Epithelial cell of prostate (primary cell): ENCODE measurements at places on chromosomes 16 and 17.

- no peak for DNase-seq
These were observed 34.7 kb downstream of the CCDC57 start for GRCh38 chr17:82177761-82178498.

DNA sequence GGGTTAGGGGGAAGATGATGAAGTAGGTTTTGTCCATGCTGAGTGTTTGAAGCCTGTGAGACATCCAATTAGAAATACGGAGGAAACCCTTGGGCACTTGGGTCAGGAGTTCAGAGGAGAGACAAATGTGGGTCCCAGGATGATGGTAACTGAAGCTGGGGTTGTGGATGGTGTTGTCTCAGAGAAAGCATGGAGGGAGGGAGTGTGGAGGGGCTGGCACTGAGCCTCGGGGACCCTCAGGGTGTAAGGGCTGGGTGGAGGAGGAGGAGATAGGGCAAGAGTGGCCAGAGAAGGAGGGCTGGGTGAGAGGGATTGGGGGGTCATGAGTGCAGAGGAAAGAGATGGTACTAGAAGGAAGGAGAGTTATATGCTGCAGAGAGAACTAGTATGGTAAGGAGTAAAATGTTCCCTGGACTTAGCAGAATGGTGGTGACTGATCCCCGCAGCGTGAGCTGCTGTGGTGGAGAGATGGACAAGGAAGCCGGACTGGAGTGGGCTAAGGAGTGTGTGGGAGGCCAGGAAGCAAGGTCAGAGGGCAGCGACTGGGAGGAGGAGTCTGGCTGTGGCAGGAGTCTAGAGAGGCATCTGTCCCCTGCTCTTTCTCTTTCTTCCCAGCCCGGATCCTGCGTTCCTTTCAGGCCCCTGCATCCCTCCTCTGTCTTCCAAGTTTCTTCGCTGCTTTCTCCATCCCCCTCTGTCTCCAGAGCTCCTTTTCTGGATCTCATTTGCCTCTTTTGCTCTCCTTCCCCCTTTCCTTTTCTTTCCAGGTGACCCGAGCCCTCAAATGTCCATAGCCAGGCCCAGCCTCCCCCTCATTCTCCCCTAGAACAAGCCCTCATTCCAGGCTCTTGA lies 3.9 kb upstream of the COL1A1 start:
- no peak for DNase-seq

DNA sequence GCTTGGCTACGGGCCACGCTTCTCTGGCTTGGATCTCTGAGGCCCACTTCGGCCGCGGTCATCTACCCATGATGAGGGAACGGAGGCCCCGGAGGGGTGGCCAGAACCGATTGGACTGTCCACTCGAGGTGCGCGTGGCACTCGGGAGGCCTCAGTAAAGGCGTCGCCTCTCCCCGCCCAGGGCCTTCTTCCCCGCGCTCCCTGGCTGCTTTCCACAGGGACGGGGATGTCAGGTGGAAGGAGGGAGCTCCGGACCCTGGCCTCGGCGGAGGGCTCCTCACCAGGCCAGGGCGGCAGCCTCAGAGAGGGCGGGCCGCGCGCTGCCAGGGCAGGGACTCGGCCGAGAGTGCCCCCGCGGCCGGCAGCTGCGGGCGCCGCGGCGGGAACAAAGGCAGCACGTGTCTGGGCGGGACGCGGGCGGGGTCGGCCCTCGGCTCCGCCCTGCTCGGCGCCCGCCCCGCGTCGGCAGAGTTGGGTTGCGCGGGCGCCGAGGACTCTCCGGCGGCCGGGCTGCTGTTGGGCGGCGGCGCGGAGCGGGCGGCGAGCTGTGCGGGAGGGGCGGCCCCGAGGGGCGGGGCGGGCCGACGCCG lies 587 bp upstream of the CDK5R1 start:
- DNase-seq, result no peak

- no peak for DNase-seq
These were observed 29.8 kb upstream of the CIBAR2 start for GRCh38 chr16:85142129-85142513.

DNA sequence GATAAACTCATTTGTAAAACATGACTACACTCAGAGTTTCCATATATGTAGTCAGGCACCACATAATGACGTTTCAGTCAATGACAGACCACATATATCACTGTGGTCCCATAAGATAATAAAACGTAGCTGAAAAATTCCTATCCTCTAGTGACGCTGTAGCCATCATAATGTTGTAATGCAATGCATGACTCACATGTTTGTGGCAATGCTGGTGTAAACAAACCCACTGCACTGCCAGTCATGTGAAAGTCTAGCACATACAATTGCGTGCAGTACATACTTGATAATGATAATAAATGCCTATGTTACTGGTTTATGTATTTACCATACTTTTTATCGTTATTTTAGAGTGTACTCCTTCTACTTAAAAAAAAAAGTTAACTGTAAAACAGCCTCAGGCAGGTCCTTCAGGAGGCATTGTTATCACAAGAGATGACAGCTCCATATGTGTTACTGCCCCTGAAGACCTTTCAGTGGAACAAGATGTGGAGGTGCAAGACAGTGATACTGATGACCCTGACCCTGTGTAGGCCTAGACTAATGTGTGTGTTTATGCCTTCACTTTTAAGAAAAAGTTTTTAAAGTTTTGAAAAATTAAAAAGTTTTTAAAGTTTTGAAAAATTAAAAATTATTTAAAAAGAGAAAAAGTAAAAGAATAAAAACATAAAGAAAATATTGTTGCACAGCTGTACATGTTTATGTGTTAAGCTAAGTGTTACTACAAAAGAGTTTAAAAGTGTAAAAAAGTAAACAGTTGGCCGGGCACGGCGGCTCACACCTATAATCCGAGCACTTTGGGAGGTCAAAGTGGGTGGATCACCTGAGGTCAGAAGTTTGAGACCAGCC lies 9.0 kb downstream of the STAT5B start:
- no peak for DNase-seq

GRCh38 chr16:83972256-83973008 lies 4.4 kb downstream of the NECAB2 start:
- DNase-seq, result no peak

DNA sequence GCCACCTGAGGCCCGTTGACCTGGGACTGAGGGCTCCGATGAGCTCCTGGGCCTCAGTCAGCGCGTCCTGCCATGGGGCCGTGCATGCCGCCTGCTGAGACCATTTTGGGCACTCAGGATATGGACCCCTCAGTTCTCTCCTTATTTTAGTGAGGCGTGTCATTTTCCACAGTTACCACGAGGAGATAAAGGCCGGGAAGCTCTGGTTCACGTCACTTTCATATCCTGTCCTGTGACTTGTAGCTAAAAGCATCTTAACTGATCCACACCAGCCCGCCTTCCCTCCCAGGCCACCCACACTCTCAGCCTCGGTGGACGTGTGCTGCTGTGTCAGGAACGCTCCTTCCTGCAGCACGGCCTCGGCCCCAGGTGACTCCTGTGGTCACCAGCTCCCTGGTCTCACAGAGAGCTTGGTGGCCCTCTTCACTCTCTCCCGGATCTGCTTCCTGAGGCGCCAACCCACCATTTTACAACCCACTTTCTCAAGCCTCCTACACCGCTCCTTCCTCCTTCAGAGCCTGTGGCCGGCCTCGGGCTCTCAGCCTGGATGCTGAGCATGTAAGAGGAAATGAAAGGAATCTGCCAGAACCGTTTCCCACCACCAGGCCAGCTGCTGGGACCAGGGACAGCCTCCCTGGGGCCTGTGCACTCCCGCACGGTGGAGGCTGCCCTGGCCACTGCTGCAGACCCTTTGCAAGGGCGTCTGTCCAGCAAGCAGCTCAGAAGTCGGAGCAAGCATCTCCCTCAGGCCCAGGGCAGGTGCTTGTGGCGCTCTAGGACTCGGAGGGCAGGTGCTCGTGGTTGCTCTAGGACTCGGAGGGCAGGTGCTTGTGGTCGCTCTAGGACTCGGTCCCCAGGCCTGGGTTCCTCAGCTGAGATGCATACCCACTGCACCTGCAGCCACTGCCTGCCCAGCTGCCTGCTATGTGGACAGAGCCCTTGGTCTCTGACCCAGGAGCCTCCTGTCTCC lies 23.9 kb upstream of the FASN start:
- DNase-seq, result no peak

DNA sequence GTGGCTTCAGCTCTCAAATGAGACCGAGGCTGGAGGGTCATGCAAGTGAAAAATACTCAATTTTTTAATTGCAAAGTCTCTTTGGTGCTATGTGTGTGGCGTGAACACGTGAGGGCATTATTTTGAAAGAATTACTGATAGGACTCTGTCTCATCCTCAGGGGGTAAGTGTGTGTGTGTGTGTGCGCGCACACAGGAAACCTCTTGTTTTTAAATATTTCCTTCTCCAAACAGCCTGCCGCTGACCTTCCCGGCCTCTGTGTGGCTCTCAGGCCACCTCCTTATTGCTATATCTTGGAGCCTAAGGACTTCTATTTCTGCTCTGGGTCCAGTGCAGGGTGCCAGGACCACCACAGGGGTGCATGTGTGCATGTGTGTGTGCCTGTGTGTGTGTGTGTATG lies 99.7 kb downstream of the CMIP start:
- DNase-seq, result no peak

- no peak for DNase-seq
These were observed 775.6 kb upstream of the EEF2KMT start for GRCh38 chr16:5873221-5873620.

- DNase-seq, result no peak
These were observed 23.6 kb upstream of the TOX3 start for GRCh38 chr16:52570495-52571091.

GRCh38 chr17:81044428-81044763 lies 9.4 kb downstream of the BAIAP2 start:
- no peak for DNase-seq

DNA sequence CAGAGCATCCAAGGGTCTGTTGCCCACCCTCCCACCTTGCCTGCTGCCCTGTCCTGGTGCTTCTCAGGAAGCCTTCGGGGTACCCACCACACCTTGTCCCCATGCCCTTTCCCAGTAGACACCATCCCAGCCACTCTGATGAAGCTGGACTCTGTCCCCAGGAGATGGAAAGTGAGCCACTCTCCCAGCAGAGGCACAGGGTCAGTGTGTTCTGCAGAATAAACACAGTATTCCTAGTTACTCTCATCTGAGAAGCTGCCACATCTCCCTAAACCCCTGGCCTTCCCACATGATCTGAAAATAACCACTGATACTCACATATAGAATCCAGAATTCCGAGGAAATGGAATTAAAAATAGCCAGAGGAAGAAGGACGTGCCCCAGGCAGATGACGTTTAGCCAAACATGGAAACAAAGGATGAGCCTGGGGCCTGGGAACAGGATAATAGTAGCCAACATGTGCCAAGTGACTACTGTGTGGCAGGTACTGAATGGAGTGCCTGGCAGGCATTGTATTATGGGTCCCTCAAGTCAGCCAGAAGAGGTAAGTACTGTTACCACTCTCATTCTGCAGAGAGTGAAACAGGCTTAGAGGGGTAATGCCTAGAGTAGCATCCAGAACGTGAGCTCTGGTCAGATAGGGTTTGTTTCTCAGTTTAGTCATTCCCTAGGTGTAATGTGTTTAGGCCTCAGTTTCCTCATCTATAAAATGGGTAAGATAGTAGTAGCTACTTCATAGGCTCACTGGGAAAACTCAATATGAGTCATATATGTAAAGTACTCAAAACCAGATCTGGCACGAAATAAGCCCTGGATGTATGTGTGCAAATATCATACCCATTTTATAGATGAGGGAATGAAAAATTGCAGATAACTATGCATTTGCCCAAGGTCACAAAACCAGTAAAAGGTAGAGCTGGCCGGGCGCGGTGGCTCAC lies 20.8 kb upstream of the PEMT start:
- no peak for DNase-seq

- no peak for DNase-seq
These were observed 729 bp downstream of the DDX28 start for GRCh38 chr16:68022278-68022727.

- DNase-seq, result no peak
These were observed 197.2 kb downstream of the RBFOX3 start for GRCh38 chr17:79413611-79414010.

- no peak for DNase-seq
These were observed at the start of gene SIRT7 for GRCh38 chr17:81917565-81918332. Gene SIRT7 (minus strand): TSS chr17:81918176. CDS start chr17:81918131, 45 bp downstream.

DNA sequence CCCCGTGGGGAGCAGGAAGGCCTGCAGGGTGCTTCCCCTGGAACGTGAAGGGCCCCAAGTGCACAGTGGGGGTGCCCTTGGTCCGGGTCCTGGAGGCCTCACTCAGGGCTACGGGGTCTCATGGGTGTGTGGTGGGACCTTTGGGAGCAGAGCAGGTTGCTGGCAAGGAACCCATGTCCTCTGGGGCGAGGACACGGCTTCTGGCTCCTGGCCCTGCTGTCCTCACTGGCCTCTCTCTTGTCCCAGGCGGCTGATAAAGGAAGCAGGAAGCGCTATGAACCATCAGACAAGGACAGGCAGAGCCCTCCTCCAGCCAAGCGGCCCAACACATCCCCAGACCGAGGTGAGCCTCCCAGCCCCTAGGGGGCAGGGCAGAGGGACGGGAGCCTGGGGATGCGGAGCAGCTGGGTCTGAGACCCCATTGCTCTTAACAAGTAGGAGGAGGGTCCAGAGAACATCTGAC lies 9.8 kb upstream of the IL17C start:
- no peak for DNase-seq

DNA sequence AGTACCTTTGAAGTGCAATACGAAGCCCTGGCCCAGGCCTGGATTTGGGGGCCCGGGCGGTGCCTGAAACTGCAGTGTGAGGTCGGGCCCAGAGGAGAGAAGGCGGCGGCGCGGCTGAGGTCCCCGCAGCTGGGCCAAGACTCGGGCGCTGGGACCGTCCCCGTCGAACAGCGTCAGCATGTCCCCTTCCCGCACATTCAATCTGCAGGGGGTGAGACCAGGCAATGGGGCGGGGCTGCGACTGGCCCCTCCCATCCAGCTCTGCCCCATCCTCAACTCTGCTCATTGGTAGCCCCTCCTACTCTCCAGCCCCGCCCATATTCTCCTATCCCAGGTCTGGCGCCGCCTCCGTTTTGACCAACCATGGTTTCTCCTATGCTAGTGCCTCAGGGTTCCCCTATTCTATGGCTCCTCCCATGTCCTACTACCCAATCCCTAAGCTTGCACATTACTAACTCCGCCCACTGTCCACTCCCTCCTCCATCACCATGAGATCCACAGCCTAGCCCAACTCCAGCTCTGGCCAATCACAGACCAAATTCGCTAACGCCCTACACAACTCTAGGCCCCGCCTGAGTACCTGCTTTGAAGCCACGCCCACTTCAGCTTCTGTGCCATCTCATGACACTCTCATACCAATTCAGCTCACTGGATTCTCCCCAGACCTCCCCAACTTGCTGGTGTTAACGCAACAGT lies 14.4 kb upstream of the CDIPT start:
- no peak for DNase-seq

DNA sequence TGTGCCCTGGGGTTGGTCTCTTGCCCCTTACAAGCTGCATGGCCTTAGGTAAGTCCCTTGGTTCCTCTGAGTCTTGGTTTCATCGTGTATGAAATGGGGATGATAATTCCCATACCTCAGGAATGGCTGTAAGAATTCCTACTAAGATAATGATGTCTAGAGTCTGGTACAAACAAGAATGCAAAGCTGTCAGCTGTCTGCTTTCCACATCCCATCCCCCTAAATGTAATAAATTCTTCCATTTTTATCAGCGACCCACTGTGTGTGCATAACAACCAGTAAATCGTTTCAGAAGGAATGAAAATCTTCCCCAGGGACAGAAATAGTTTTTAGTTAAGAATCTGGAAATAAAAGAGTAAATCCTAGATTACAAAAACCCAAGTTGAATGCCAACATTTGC lies 95.4 kb downstream of the CPPED1 start:
- no peak for DNase-seq

GRCh38 chr16:67740391-67740790 lies 21.3 kb upstream of the GFOD2 start:
- DNase-seq, result no peak
